ENCODE measurements at places on chromosomes 2 and 18.
A peak's percentile ranks its signal among the peaks of the same experiment; 100 is the strongest.

GRCh38 chr18:55462652-55463051 is 125.3 kb downstream of the TCF4 start:
- peak; percentile 11 for DNase-seq

- no peak for DNase-seq
Measured at GRCh38 chr2:133753665-133754064, 185.4 kb upstream of the NCKAP5 start.

DNA sequence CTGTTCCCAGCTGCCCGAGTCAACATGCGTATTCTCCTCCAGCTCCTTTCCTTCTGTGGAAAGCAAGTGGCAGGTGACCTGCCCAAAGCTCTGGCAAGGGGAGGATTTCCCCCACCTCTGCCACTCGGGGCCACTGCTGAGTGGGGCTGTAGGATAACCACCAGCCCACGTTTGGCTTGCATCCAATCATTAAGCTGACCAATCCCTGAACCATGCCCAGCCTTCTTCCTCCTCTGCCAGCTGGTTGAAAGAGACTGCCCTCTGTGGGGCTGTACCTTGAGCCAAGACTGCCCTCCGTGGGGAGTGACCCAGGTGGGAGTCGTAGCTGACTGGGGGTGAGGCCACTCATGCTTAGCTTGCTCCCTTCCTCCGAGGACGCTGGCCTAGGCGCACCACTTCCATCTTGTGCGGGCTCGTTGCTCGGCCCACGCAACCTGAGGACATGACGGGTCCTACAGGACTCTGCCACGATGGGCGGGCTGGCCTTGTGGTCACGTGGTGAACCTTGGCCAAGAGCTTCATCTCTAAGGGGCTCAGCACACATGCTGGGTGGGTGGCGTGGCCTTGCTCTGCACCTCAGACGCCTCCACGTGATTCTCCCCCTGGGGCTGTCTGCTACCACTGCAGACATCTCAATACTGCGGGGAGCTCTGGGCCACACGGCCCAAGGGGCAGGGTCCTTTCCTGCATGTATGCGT is 112.1 kb downstream of the NDUFA10 start:
- no peak for DNase-seq

DNA sequence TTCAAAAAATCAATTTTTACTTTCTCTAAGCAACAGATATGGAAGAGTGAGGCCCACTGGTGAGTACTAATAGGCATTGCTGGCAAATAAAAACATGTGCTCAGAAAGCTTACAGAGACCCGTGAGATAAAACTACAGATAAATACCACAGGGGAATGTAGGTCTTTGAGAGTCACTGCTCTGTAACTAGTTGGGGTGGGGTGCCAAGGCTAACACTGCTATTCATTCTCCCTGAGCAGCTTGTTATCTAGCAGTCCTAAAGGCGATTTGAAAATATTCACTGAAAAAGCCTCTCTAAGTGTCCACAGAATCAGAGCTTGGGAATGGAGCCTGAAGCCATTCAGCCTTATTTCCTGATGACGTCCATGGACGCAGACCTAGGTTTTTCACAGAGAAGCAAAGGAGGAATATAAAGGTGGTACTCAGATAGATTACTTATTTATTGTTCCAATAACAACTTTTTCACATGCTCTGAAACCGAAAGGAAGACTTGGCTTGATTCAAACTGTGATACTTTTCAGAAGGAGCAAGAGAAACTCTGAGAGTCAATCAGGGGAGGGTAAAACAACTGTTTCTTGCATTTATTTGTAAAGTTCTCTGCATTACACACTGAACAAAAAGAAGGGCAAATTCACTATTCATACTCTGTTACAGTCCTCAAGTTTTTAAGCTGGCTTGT is 188.4 kb downstream of the PPP1R1C start:
- no peak for DNase-seq

DNA sequence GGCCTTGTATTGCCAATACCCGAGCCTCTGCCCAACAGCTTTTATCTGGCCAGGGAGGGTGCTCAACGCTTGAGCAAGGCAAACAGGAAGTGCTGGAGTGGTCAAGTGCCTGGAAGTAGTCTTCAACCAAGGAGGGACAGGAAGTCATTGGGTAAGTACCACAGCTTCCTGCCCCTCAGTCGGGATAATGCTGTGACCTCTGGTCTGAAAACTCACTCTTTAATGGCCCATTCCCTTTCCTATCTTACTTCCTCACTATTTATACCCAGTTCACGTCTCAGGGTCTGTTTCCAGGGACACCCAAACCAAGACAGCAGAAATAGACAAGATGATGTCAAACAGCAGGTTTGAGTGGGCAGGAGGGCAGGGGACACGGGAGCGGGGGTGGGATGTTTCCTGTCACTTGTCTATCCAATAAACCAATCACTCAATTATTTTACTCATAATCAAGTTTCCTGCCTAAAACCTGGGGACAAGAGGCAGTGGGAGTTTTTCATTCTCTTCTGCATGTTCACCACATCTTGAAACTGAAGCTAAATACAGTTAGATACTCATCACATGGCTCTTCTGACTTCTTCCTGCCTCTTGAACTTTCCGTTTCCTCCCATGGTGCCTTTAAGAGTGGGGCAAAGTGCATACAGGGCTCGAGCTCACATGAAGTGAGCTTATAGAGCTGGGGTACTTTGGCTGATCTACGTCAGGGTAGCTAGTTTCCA is 68.9 kb upstream of the CAB39 start:
- DNase-seq, result no peak
